ENCODE measurements at places on chromosomes 6 and 20. TPM values are rescaled to one million over a fixed set of nuclear protein-coding genes. Genes with fewer than 3 reads are reported as not detected.

Gene MATN4
- not detected for total RNA-seq

Gene WFDC2
- 78.0 TPM for total RNA-seq

Gene TTLL9
- not detected for total RNA-seq

Gene FNDC11
- total RNA-seq = 0.19 TPM

Gene BIRC7
- 0.22 TPM for total RNA-seq

Gene MYL9
- total RNA-seq = 3,203 TPM

Gene SPATS1
- not detected for total RNA-seq

Gene HRH3
- total RNA-seq = not detected

Gene HLA-DMB
- total RNA-seq = 10.8 TPM

Gene BPIFA1
- not detected for total RNA-seq

Gene KCNK16
- not detected for total RNA-seq

DNA sequence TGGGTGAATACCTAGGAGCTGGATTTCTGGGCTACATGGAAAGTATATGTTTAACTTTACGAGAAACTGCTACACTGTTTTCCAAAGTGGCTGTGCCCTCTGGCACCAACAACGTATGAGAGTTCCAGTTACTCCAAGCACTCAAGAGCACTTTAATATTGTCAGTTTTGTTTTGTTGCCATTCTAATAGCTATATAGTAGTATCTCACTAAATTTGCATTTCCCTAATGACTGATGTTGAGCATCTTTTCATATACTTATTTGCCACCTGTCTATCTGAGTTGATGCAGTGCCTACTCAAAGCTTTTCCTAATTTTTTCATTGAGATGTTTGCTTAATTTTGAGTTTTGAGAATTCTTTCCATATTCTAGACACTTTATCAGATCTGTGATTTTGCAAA is 76.7 kb downstream of the IYD start:
- no peak for DNase-seq

- no peak for DNase-seq
Measured at GRCh38 chr6:158376631-158377081, 64.4 kb downstream of the TULP4 start.

- DNase-seq = no peak
Measured at GRCh38 chr20:24640276-24640675, 170.8 kb downstream of the SYNDIG1 start.

DNA sequence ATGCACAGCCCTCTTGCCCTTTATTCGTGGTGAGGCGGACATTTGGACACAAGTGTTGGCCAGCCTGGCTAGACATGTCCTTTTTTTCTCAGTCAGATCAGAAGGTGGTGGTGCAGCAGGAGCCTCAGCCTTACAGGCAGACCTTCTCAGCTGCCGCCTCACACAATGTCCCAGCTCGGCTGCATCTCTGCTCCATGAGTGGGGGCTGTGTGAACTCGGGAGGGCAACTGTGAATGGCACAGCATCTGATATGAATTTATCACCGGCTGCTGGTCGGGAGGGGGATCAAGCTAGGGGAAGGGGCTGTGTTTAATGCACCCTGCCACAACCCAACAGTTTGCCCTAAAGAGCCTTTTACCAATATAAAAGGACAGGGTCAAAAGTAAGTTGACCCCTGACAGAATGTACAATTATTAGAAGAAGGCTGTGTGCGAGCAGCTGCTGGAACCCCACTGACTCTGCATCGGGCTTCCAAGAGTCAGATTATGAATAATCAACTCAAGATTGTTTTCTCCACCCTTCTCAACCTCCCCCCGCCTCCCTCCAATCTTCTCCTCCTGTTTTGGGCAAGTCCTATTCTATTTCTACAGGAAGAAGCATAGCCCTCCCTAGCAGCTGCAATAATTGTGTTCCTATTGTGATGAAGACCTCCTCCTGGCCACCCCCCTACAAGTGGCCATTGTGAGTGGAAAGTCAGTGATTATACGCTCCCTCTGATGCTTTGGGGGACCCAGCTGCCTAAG is 245.2 kb downstream of the PKHD1 start:
- DNase-seq = no peak

DNA sequence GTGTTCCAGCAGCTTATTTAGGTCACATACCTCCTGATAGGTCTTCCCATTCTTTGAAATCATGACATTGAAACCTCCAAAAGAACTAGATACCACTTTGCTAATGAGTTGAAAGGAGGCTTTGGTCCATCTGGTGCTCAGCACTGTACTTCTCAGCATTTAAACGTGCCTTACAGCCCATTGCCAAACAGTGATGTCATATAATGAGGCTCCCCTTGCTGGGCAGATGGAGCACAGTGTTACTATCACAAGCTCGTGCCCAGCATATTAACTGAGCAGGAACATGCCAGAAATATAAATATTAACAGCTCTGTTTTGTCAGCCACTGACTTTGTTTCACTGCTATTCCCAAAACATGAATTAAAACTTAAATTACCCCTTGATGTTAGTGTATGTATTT is 25.5 kb upstream of the MAPK13 start:
- DNase-seq = no peak

DNA sequence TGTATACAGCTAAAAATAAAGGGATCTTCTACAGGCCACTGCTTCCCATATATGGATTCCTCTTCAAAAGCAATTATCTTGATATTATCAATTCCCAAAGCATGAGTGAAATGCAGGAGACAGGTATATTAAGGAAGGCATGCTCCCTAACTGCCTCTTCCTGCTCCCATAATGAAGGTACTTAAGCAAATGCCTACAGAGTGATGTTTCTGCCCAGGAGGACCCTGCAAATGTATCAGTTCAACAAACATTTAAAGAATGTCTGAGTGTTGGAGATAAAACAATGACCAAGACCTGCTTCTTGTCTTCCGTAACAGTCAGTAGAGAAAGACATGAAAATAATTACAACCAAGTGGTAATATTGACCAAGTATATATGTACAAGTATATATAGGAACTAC is 4.2 kb downstream of the UBE2J1 start:
- no peak for DNase-seq

GRCh38 chr6:148835920-148836441 is 89.2 kb downstream of the UST start:
- no peak for DNase-seq

DNA sequence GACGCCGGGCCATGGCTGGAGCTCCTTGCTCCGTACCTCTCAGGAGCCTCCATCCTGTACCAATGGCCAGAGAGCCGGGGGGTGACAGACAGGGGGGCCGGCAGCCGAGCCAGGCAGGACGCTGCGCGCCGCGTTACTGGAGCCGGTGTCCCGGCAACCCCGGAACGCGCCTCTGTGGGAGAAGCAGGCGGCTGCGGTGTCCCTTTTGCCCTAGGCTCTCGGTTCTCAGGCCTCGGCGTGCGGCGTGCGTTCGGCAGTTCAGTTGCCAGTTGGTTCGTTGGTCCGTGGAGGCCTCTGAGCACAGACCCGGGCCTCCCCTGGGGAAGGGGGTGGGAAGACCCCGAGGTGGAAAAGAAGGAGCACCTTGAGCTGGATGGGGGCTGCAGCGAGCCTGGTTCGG is at the start of gene SPATS1:
TSS of gene SPATS1 (plus strand) at position 162 of the 400 bp plus-strand sequence. CDS start 446 bp downstream, outside the sequence.
- DNase-seq = no peak

DNA sequence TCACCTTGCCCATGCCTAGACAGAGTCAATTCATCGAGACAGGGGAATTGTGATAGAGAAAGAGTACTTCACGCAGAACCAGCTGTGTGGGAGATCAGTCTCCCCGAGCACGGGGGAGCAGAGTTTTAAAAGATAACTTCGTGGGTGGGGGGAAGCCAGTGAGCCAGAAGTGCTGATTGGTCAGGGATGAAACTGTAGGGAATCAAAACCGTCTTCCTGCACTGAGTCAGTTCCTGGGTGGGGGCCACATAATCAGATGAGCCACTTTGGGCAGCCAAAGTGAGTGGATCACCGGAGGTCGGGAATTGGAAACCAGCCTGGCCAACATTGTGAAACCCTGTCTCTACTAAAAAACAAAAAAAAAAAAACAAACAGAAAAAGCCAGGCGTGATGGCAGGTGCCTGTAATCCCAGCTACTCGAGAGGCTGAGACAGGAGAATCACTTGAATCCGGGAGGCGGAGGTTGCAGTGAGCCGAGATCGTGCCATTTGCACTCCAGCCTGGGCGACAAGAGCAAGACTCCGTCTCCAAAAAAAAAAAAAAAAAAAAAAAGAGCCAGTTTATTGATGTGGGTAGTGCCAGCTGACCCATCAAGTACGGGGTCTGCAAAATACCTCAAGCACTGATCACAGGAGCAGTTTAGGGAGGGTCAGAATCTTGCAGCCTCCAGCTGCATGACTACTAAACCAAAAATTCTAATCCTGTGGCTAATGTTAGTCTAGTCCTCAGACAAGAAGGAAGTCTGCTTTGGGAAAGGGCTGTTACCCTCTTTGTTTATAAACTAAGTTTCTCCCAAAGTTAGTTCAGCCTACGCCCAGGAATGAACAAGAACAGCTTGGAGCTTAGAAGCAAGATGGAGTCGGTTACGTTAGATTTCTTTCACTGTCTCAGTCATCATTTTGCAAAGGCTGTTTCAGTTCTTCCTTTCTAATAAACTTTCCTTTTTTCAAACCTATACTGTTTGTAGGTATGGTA is 3.9 kb upstream of the TRIM39 start:
- no peak for DNase-seq

GRCh38 chr6:21885532-21886114 is 292.1 kb downstream of the SOX4 start:
- no peak for DNase-seq

GRCh38 chr20:48875914-48876240 is 45.6 kb upstream of the ARFGEF2 start:
- DNase-seq = no peak

- DNase-seq = no peak
Measured at GRCh38 chr6:8073758-8074157, 9.6 kb upstream of the BLOC1S5 start.

DNA sequence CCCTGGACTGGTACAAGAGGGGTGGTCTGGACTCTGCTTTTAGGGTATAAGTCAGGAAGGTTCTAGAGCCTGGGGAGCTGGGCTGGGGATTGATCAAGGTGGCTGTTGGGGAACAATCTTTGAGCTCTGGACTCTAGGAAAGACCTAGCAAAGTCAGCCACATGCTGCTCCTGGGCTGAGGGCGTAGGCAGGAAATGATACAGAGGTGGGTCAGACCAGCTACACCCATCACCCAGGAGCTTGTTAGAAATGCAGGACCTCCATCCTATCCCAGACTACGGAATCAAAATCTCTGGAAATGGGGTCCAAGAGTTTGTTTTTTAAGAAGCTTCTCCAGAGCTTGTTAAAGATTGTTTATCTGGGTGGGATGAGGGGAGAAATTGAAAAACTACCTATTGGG is 9.4 kb downstream of the ADTRP start:
- DNase-seq = no peak

- DNase-seq = no peak
Measured at GRCh38 chr6:79949233-79949632, 1.9 kb upstream of the ELOVL4 start.

DNA sequence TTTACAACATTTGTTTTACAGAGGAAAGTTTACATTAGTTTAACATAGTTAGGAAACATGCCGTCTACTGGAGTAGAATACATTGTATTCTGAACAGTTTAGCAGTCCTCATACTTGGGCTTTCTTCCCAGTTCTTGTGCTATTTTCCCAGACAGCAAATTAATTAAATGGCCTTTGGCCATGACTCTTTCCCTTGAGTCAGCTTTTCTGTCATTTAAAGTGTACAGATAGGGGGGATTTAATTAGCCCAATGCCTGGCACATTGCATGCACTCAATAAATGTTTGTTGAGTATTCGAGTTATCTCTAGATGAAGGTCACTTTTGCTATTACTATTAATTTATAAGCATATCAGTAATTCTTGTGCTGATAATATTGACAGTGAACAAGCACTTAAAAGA is 1.6 kb downstream of the TMEM244 start:
- DNase-seq = no peak

DNA sequence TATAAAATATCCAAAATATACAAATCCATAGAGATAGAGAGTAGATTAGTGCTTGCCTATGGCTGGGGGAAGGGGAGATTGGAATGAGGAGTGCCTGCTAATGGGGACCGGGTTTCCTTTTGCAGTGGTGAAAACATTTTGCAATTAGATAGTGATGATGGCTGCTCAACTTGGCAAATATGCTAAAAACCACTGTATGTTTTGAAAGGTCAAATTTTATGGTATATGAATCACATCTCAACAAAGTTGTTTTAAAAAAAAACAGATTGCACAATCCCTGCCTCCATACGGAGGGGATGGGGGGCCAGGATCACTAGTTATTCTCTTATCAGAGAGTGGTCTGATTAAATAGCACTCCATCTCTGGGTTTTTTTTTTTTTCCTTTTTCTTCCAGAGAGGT is 76.9 kb upstream of the RIPOR2 start:
- DNase-seq = no peak

- DNase-seq = no peak
Measured at GRCh38 chr6:112065426-112065986, 11.6 kb downstream of the CCN6 start.

- DNase-seq = no peak
Measured at GRCh38 chr6:136073216-136073615, 176.9 kb downstream of the MTFR2 start.

DNA sequence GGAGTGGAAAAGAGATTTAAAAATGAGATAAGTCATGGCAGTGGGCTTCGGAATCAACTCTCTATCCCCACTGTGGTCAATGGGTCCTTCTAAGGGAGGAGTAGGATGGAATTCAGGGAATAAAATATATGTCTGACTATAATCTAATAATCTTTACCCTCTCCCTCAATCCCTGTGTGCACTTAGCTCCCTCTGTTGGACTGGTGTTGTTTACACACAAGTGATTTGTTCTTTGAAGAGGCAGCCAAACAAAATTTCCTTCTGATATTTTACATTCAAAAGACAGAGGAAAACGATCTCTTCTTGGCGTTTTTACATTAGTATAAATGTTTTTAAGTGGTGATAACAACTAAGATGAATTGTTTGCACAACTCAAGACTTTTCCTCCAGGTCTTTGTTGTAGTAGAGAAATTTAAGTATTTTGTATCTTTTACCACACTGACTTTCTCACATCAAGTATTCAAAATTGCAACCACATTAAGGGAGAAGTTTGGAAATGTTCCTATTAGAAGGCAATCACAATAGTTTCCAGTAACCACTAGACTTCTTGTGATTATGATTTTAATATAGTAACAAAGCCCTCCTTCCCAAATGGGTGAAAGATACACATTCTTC is 317.8 kb downstream of the CENPW start:
- peak; percentile 53 for DNase-seq

GRCh38 chr6:139457476-139457875 is 83.0 kb upstream of the CITED2 start:
- DNase-seq = no peak

GRCh38 chr6:69818223-69818930 is 21.6 kb upstream of the LMBRD1 start:
- DNase-seq = no peak

GRCh38 chr6:2072453-2072852 is 173.0 kb downstream of the GMDS start:
- no peak for DNase-seq

- DNase-seq = no peak
Measured at GRCh38 chr6:113595911-113596376, 261.2 kb upstream of the MARCKS start.

DNA sequence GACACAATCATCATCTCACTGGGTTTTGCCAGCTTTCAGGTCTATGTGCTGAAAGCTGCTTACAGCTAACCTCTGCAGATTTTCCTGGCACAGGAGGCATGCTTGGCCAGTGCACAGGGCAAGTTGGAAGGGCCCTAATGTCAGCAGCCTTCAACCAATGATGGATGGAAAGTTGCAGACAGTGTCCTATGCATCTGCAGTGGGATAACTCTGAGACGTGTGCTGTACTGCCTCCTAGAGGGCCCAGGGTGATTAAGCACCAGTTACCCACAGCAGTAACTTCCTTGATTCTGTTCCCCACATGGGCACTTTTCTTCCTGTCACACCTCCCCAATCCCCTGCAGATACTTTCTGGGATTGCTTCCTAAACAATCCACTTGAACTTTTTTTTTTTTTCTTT is 38.6 kb downstream of the OVOL2 start:
- no peak for DNase-seq

- DNase-seq = no peak
Measured at GRCh38 chr20:61332016-61332975, 80.2 kb downstream of the CDH4 start.

Measured in mucosa of descending colon (tissue), 3 donors.